ENCODE measurements at places on chromosomes 5 and 9. TPM values are rescaled to one million over a fixed set of nuclear protein-coding genes. Genes with fewer than 3 reads are reported as not detected.

FOXD4L3 gene
- total RNA-seq = 0.22 TPM

ADAMTS6 gene
- 2.6 TPM for total RNA-seq

ANKRD18B gene
- total RNA-seq = not detected

SLIT3 gene
- not detected for total RNA-seq

SPATA31E1 gene
- not detected for total RNA-seq

DRD1 gene
- not detected for total RNA-seq

PTPRD gene
- 0.32 TPM for total RNA-seq

- DNase-seq = no peak
Observed at GRCh38 chr5:59285300-59286016, 608.1 kb downstream of the PDE4D start.

DNA sequence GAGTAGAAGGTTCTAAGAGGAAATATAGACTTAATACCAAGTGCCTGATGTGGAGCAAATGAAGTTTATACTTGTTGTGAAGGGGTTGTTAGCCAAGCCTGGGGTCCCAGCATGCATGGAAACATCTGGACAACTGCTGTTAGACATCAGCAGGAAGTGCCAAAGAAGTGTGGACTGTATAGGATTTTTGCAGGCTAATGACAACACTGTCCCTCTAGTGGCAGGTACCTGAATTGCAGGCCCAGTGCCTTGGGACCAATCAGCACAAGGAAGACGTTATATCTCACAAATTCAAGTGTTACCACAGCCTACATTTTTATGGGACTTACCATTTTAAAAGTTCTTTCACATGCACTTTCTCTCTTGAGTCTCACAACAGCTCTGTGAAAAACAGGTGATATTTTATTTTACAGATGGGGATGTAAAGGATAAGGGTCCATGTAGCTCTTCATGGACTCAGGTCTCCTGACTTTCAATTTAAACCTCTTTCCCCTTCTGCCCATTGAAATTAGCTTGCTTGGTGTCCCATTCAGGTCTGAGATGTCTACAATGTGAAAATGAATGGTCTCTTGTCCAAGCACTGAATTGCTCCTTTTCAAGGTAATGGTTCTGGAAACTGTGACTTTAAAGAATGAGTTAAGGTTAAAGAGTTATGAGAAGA lies 89.0 kb upstream of the MAP1B start:
- DNase-seq = peak; percentile 85

GRCh38 chr5:91206103-91206502 lies 177.0 kb downstream of the ARRDC3 start:
- DNase-seq = no peak

GRCh38 chr5:76175821-76176403 lies 92.7 kb downstream of the SV2C start:
- DNase-seq = no peak

DNA sequence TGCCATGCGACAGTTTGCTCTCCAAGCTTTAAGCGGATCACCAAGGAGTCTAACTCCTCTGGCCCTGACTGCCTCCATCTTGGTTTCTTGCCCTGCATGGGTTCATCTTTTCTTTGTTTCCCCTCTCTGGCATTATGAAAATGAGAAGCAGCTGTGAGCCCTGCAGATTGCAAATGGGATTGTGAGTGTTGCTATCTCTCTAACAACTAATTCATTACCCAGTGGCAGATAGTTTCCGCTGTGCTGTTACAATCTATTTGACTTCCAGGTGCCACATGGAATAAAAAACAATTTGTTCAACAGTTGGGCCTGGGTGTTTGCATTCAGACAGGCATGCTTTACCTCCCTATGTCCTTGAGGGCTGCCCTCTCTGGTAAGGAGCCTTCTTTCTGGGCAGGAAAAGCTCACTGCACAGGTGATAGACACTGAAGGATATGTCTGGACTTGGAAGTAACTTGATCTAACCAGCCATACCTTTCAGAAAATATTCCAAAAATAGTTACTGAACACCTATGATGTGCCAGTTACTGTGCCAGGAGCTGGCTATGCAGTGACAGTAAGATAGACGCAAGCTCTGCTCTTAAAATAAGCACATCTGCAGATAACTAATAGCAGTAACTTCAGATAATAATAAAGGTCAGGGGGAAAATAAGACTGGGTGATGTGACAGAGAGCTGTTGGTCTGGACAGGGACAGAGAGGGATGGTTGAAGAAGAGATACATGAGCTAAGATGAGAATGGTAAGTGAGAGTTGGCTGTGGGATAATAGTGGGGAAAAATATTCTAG lies 40.1 kb downstream of the GRIA1 start:
- no peak for DNase-seq

DNA sequence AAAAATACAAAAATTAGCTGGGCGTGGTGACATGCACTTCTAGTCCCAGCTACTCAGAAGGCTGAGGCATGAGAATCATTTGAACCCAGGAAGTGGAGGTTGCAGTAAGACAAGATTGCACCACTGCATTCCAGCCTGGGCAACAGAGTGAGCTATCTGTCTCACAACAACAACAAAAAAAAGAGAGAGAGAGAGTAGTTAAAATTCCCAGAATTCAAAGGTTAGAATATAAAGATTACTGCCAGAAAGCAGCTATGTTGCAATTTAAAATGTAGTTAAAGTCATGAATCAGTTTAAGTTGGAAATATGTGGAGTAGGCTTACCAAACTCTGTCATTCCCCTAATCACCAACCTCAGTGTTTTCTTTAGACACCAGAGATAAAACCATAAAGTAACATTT lies 58.7 kb upstream of the SUSD1 start:
- no peak for DNase-seq

DNA sequence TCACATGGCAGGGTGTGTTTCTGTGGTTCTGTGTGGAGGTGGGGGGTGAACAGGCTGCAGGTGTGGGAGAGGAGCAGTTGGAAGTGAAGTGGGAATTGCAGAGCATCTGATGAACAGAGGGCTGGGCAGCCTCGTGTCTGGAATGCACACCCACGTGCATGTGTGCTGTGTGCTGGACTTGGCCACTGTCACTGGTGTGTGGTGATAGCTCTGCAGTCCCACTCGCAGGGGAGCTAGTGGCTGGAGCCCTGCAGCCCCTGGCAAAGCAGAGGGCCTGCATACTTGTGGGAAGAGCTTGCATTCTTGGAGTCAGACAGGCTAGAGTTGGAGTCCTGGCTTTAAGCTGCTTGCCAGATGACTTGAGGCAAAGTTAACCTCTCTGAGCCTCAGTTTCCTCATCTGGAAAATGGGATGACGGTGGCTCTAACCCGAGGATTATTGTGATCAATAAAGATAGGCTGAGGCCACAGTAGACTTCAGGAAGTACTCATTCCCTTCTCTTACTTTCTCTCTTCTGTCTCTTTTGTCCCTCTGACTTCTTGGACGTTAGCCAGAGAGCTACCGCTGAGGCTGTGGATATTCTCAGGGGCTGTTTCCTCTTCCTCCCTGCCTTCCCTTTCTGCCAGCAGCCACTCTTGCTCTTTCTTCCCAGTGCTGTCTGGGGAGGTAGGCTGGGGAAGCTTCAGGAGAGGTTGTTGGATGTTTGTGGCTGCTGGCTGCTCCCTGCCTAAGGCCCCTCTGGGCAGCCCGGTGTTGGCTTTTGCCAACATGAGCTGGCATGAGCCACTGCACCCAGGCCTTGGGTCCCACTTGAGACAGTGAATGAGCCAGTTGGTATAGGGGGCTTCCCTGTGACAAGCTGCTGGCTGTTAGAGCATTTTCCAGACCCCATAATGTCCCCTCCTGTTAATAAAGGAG lies 18.3 kb downstream of the PSAT1 start:
- DNase-seq = no peak

DNA sequence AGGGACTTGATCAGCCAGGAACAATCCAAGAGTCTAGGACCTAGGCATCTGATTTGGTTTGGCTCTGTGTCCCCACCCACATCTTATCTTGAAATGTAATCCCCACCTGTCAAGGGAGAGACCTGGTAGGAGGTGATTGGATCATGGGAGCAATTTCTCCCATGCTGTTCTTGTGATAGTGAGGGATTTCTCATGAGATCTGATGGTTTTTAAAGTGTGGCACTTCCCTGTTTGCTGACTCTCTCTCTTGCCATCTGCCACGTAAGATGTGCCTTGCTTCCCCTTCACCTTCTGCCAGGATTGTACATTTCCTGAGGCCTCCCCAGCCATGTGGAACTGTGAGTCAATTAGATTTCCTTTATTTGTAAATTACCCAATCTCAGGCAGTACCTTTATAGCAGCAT lies 201.7 kb upstream of the ACTBL2 start:
- no peak for DNase-seq

DNA sequence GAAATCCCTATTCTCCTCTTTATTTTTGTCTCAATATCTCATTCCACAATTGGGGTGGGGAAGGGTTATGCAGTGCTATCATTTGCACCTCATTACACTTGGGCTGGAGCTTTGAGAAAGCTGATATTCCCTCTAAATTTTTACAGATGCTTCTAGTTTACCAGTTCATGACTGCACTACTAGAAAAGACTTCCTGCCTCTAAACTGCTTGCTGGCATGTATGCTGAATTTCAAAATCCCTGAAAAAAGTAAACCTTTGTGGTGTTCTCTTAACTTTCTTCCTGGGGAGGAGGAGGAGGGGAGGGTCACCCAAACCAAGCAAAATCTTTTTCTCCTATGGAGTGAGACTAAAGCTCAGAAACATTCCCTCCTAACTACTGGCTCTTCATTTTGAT lies 45.1 kb downstream of the BNC2 start:
- DNase-seq = no peak

- no peak for DNase-seq
Observed at GRCh38 chr5:75363726-75364495, 26.9 kb downstream of the HMGCR start.

- DNase-seq = no peak
Observed at GRCh38 chr5:177483994-177484901, 10.8 kb upstream of the DBN1 start.

DNA sequence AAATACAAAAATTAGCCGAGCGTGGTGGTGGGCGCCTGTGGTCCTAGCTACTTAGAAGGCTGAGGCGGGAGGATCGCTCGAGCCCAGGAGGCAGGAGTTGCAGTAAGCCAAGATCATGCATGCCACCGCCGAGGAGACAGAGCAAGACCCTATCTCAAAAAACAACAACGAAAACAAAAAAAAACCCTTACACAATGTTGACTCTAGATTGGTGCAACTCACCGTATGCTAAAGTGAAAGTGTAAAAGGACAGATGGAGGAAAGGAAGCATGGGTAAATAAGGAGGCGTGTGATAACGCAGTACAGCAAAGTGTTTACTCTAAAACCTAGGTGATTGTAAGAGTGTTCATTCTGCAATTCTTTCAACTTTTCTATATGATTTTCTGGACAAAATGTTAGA lies 15.9 kb upstream of the RUFY1 start:
- no peak for DNase-seq

GRCh38 chr5:122907276-122907675 lies 61.9 kb downstream of the SNX24 start:
- no peak for DNase-seq
